ENCODE measurements at places on chromosomes 4 and X. TPM values are rescaled to one million over a fixed set of nuclear protein-coding genes. Genes with fewer than 3 reads are reported as not detected.

DCAF4L1 gene
- total RNA-seq: 0.09 TPM

HS3ST1 gene
- 0.44 TPM for total RNA-seq

GYPA gene
- total RNA-seq: 0.09 TPM

PHOX2B gene
- total RNA-seq: not detected

ARX gene
- total RNA-seq: not detected

GRCh38 chrX:10329984-10330383 is 173.2 kb downstream of the CLCN4 start:
- no peaks in the 10 kb centered on the region for H3K27me3 ChIP-seq
- H3K27ac ChIP-seq: no peak overlapping the region
- no peak overlapping the region for H3K4me3 ChIP-seq
- no peak for DNase-seq
- H3K4me1 ChIP-seq: peaks cover 20% of the 10 kb centered on the region

DNA sequence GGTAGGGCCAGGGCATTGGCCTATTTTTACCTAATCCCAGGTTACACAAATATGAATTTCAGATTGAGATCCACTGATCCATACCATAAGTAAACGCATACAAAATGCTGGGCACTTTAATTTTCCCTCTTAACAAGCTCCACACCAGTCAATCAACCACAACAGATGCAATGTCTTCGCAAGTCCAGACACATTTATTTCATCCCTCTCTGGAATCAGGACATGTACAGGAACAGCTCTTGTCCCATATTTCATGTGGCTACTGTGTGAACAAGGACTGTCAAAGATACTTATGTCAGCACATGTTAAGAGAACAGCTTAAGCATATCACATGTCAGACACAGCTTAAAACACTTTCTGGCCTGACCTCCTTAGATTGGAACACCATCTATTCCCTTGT is 145.9 kb downstream of the PPP3CA start:
- H3K4me1 ChIP-seq: peaks cover 21% of the 10 kb centered on the region
- no peak overlapping the region for H3K4me3 ChIP-seq
- no peak for DNase-seq
- H3K27ac ChIP-seq: 0 out of 2 replicates have a peak overlapping the region, but pooled peaks have one; percentile 10

DNA sequence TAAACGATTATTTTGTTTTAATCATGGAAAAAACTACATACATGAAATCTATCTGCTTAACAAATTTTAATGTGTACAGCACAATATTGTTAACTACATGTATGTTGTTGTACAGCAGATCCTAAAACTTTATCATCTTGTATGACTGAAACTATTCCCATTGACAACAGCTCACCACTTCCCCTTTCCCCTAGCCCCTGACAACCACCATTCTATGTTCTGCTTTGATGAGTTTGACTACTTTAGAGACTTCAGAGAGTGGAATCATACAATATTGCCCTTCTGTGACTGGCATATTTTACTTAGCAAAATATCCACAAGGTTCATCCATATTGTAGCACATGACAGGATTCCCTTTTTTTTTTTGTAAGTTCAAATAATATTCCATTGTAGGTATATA is 185.9 kb downstream of the CFAP299 start:
- DNase-seq: no peak
- no peaks in the 10 kb centered on the region for H3K27me3 ChIP-seq
- peaks cover 13% of the 10 kb centered on the region for H3K4me1 ChIP-seq
- no peak overlapping the region for H3K27ac ChIP-seq
- H3K4me3 ChIP-seq: no peak overlapping the region

GRCh38 chr4:74112399-74113105 is 13.6 kb upstream of the CXCL2 start:
- peaks cover 36% of the 10 kb centered on the region for H3K4me1 ChIP-seq
- no peak overlapping the region for H3K4me3 ChIP-seq
- no peaks in the 10 kb centered on the region for H3K36me3 ChIP-seq
- no peak for DNase-seq

- no peaks in the 10 kb centered on the region for H3K27me3 ChIP-seq
- no peak overlapping the region for H3K4me3 ChIP-seq
- DNase-seq: no peak
These were observed 8.3 kb downstream of the TMEM33 start for GRCh38 chr4:41943506-41943905.

GRCh38 chrX:22467571-22467970 is 194.9 kb downstream of the CBLL2 start:
- no peak overlapping the region for H3K27ac ChIP-seq
- no peak for DNase-seq
- peaks cover 6% of the 10 kb centered on the region for H3K4me1 ChIP-seq
- no peak overlapping the region for H3K4me3 ChIP-seq
- H3K36me3 ChIP-seq: no peaks in the 10 kb centered on the region

DNA sequence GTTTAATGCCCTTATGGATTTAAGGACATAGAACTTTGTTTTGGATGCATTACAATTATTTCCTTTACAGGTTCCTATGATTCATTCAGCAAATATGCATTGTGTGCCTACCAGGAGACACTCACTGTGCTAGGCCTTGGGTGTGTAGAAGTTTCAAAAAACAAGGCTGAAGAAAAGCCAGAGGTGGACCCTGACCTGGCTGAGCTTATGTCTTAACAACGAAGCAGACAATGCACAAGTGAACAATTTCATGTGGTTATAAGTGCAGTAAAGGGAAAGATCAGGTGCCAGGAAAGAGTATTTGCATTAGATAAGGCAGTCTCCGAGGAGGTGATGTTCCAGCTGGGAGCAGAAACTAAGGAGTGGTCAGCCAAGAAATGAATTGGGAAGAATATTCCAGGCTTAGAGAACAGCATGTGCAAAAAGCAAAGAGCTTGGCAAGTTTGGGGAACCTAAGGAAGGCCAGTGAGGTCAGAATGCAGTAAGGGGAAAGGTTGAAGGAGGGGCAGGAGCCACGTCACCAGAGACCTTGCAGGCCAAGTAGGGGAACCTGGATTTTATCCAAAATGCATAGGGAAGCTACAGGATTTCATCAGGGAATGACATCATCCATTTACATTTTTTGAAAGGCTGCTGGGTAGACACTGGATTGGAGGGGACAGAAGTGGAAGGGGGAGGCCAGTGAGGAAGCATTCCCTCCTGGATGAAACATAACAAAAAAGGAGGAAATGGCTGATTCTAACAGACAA is 193.6 kb downstream of the SOWAHB start:
- DNase-seq: no peak
- H3K4me1 ChIP-seq: peaks cover 89% of the 10 kb centered on the region
- H3K4me3 ChIP-seq: peak overlapping the region; percentile 33
- peak overlapping the region; percentile 95 for H3K27ac ChIP-seq

- H3K36me3 ChIP-seq: no peaks in the 10 kb centered on the region
- H3K27me3 ChIP-seq: no peaks in the 10 kb centered on the region
- no peak for DNase-seq
These were observed 290.0 kb downstream of the IL15 start for GRCh38 chr4:141926406-141926805.
